Cardiac muscle cell (in vitro differentiated cells and primary cell): ENCODE measurements at places on chromosomes 2 and 18. TPM values are rescaled to one million over a fixed set of nuclear protein-coding genes. Genes with fewer than 3 reads are reported as not detected.

- DNase-seq, result no peak
These were observed 99.6 kb upstream of the TNP1 start for GRCh38 chr2:216959433-216959832.

- no peak for DNase-seq
These were observed 33.3 kb downstream of the SRD5A2 start for GRCh38 chr2:31547485-31547884.

DNA sequence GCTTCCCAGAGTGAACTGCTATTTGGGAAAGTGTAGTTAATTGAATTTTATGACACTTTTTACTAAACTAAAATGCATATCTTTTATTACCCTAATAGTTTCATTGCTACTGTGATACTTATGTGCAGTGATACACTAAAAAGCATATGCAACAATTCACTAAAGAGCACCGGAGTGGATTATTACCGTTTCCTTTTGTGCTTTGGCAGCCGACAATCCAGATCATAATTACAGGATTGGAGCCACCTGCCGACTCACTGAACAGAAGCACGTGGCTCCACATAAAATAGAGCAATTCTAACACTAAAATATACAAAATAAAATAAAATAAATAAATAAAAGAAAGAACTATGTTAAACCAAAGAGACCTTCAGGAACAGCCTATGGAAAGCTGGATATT, 583.4 kb downstream of the NRXN1 start:
- no peak for DNase-seq

The BARD1 gene
- 18.0 and 18.8 TPM in 2 replicates for total RNA-seq

The XIRP2 gene
- total RNA-seq, result 0.51 and 0.53 TPM in 2 replicates

DNA sequence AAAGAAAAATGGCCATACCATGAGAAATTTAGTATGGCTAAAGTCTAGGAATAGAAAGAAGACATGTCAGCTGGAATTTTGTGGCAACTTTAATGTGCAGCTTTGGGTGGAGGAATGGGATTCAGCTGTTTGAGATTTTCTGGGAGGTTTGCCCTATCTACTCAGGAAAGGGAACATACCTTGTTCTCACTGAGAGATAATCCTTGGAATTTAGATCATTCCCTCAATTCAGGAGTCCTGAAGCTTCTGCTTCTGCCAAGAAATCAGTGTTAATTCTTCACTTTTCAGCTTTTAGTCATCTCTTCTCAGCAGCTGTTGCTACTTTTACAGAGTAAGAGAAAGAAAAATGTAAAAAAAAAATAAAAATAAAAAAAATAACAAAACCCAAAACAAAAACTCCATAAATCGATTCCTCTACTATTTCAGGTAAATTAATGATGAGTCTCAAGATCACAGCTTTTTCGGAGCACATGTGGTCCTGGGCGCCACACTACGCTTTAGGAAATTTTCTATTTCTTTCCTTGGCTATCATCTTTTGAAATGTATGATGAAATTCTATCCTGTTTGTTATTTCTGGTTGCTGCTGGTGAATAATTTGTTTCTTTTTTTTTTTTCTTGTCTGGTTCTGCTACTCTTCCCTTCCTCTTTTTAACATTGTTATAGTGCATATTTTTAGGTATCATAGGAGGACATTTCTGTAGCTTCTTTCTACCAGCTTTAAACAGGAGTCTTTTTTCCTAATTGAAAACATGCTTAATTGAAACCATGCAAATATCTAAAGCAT, 18.9 kb upstream of the BAZ2B start:
- peak; percentile 43 for DNase-seq

The PCARE gene
- total RNA-seq, result 0.49 and 0.57 TPM in 2 replicates

The SPHKAP gene
- 74.7 and 146 TPM in 2 replicates for total RNA-seq
